ENCODE measurements at places on chromosomes 4 and X.
A peak's percentile ranks its signal among the peaks of the same experiment; 100 is the strongest.

DNA sequence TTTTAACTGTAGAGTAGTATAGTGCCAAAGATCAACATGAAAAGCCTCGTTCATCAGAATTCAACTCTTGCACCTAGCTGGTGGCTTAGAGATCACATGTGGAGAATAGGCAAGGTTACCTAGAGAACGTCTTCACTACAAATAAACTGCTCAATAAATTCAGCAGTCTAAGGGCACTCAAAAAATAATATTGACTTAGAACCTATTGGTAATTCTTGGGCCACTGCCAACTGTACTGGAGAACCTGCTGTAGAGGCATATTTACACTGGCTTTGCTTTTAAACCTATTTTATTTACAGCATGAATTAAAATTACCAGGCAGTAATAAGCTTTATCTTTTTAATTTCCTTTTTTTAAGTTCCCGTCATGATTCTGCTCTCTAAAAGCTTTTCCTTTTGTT is 343.7 kb downstream of the PDHA2 start:
- no peak for DNase-seq

GRCh38 chrX:44937606-44938005 is 64.6 kb downstream of the KDM6A start:
- DNase-seq: no peak

DNA sequence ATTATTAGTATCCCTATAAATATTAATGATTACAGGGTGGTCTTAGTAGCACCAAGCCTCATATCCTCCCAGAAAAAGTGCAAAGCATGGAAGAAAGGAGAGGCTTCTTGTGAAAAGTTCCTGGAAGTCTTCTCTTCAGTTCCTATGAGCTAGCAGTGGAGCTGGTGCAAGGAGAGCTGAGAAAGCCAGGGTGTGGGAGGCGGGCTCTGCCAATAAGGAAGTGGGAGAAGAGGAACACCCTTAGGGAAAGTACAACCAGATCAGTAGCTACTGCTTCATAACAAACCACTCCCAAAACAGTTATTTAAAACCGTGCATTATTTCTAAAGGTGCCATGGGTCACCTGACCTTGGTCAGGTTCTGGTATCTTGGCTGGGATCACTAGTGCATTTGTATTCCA is 72.4 kb downstream of the MAP9 start:
- DNase-seq: no peak

GRCh38 chr4:138112389-138112788 is 129.8 kb downstream of the SLC7A11 start:
- DNase-seq: no peak

DNA sequence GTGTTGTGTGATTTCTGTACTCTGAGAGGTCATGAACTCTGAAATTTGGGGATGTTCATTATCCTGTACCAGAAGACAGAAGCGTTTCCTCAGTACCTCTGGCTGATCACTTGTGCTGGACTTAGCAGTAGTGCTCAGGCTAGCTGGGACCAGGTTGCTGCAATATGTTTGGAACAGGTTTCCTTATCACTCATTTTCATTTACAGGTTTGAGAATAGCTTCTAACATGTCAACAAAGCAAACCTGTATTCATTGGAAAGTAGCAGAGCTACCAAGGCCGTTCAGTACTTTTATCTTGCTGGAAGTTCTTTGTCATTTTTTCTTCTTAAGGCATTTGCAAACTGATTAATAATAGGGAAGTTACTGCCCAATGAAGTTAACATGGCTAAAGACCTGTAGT is 242.9 kb upstream of the ANKRD50 start:
- DNase-seq: no peak

- DNase-seq: no peak
Measured at GRCh38 chr4:78704981-78705683, 71.0 kb upstream of the BMP2K start.

GRCh38 chrX:16304751-16305150 is 137.5 kb downstream of the MAGEB17 start:
- DNase-seq: no peak

DNA sequence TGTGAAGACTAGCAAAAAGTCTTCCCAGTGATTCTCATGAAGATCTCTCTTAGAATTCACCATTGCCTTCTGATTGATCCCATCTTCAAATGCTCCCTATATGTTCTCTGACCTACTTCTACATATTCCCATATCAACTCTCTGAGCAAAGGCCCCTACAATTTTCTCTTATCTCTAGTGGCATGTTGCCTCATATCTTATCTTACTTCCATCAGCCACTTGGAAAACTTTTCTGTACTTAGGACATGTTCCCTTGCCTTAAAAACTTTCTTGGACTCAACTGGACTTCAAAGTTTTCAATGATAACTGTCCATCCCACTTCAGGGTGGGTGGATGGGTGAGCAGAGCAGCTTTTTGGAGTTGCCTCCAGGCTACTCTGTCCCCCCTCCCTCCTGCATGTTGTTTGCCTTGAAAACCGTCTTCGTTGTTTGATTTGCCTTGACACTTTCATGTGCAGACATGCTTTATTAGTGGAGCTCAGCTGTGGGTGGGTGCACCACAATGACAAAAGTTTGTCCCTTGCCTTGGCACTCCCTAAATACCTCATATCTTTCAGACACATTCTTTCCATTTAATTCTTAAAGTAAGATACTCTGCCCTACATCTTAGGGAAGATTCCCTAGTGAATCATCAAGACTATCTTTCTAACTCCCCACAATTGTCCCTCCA is 18.3 kb upstream of the USP27X start:
- no peak for DNase-seq

GRCh38 chrX:40891798-40892197 is 156.5 kb upstream of the MED14 start:
- DNase-seq: no peak

DNA sequence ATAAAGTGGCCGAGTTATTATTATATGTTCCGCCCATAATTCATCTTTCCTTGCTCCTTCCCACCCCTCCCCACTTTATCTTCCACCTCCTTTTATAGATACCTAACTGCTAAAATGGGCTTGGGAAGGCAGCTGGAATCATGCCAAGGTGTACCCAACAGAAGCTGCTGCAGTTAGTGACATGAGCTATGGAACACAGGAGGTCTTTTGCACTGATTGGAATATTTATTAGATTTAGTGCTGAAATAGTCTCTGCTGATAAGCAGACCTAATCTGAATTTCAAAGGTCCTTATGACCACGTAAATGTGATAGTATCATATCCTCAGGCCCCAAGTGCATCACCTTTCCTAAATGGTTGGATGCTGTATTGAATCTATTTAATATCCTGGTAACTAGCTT is 64.9 kb downstream of the HMGB2 start:
- no peak for DNase-seq

GRCh38 chr4:102849579-102850104 is 19.1 kb upstream of the CISD2 start:
- DNase-seq: no peak

DNA sequence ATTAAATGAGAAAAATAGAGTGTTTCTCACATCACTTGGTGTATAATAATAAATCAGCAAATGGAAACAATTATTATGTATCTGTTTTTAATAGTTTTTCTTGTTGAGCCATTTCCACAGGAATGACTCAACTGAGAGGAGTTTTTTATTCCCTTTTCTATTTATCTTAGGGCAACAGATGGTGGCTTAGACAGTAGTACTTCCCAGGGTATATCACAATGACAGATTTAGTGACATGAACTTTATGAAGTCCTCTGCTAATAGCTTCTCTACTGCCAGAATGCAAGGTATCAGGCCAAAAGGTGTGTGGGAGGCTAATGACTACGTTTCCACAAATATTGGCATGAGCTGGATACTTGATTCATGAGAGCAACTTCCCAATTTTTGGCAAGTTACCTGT is 126.7 kb downstream of the HTR2C start:
- no peak for DNase-seq

- no peak for DNase-seq
Measured at GRCh38 chr4:74174421-74174820, 16.5 kb downstream of the MTHFD2L start.

DNA sequence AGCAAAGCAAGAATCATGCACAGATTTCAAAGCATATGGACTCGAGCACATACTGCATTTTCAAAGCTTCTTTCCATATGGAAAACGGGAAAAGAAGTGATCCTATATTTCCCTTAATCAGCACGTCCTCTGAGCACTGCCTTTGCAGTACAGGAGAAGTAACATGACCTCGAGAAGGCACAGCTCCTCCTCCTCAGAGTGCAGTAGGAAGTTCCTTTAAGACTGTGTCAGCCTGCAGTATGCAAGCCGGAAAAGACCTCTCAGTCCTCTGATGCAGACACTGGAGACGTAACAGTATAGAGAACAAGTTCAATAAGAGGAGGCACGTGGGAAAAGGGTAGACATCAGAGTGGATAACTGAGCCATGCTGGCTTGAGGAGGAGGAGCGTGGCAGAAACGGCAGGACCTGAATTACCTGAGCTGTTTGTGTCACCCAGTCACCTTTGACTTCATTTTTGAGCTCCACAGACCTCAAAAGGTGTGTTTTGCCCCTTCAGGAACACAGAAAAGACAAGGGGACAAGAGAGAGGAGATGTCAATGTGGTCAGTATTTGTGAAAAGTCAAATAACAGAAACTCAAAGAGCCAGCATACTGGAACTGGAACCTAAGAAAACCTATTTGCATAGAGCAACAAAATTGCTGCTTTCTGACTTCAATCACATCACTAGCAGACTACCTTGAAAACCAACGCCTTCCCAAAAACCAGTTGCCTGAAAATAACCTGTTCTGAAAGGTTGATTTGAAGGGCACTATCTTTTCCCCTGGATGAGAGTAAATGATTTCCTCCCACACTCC is 20.8 kb downstream of the IRF2 start:
- DNase-seq: no peak

GRCh38 chr4:53702334-53703266 is 111.3 kb upstream of the LNX1 start:
- peak; percentile 87 for DNase-seq

GRCh38 chr4:100694467-100694866 is 176.6 kb upstream of the EMCN start:
- no peak for DNase-seq

DNA sequence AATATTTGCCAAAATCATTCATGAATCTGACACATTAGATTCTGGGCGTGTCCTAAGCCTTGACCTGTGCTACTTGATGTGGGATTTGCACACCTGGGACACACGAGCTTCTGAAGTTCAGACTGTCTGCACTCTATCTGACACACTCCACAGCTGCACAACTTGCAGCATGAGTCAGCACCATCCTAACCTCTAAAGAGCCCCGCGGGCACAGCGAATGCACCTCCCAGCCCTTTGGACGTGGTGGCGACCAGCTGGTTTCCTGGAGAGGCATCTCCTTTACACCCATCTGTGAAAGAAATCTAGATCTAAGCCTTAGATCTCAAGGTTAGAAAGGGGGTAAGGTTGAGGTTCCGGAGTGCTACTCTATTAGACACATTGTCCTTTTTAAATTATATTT is 69.2 kb downstream of the SORBS2 start:
- DNase-seq: no peak

- DNase-seq: no peak
Measured at GRCh38 chr4:73617256-73617655, 3.0 kb downstream of the RASSF6 start.

DNA sequence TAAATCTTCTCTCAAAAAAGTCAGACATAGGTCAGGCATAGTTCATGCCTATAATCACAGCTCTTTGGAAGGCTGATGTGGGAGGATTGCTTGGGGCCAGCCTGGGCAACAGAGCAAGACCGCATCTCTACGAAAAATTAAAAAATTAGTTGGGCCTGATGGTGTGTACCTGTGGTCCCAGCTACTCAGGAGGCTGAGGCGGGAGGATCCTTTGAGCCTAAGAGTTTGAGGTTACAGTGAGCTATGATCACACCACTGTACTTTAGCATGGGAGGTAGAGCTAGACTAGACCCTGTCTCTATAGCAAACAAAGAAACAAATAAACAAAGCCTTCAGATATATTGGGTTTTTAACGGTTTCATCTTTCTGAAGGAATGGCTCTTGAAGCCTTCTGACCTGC is 62.2 kb downstream of the DIPK2B start:
- no peak for DNase-seq

GRCh38 chr4:98516441-98517217 is 141.8 kb downstream of the TSPAN5 start:
- no peak for DNase-seq

GRCh38 chrX:9948406-9948805 is 18.8 kb upstream of the CLDN34 start:
- DNase-seq: no peak

DNA sequence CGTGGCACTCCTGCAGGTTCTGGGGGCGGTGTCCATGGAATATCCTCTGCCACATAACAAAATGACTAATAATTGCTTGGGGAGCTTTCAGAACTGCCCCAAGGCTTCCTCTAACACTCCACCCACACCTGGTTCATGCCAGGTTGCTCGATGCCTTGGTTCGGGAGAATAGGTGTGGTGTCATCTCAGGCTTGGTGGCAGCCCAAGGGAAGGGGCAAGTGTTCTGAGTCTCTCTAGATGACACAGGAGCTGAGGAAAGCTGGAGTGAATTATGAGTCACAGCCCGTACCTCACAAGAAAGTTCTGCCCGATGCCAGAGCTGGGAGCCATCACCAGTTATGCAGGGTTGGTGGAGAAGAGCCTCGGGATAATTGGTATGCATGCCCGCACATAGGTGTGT is 14.7 kb downstream of the FTSJ1 start:
- DNase-seq: no peak

DNA sequence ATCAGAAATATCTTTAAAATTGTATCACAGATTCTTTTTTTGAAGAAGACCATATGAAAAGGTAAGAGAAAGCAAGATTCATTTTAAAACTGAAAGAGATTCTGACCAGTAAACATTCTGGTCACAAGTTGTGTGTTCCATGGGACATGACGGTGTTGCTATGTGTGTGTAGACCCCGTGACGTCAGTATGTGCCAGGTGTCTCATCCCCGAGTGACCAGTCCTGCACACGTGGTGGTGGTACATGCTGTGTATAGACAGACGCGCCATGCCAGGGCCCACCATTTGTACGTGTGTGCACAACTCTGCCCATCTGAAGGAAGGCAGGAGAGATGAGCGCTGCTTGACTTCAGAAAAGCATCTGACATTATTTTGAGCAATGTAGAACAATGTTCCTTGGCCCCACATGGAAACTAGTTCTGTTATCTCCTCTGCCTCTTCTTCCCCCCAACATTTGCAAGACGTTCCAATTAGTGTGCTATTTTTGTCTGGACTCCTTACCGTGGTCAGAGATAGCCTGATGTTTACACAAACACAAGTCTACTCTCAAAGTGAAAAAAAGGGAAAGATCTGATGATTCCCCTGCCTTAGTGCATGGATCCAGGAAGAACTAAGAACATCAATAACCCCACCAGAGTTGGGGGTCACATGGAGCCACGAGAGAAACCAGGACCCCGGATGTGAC is 51.2 kb downstream of the IRF2 start:
- no peak for DNase-seq

- DNase-seq: no peak
Measured at GRCh38 chr4:167715176-167715575, 377.2 kb upstream of the ANXA10 start.

- no peak for DNase-seq
Measured at GRCh38 chr4:99848591-99849001, 32.0 kb downstream of the DAPP1 start.

- no peak for DNase-seq
Measured at GRCh38 chr4:38119668-38120385, 159.6 kb downstream of the PTTG2 start.

GRCh38 chr4:167239627-167240026 is 5.3 kb upstream of the SPOCK3 start:
- no peak for DNase-seq
